ENCODE measurements at places on chromosomes 3 and 15.
A peak's percentile ranks its signal among the peaks of the same experiment; 100 is the strongest.

- DNase-seq, result peak; percentile 36
These were observed 627 bp downstream of the DUSP7 start for GRCh38 chr3:52055537-52056351.

- no peak for DNase-seq
These were observed 25.6 kb downstream of the HACD2 start for GRCh38 chr3:123559040-123559861.

- DNase-seq, result no peak
These were observed 95.7 kb downstream of the PRICKLE2 start for GRCh38 chr3:64129581-64129980.

DNA sequence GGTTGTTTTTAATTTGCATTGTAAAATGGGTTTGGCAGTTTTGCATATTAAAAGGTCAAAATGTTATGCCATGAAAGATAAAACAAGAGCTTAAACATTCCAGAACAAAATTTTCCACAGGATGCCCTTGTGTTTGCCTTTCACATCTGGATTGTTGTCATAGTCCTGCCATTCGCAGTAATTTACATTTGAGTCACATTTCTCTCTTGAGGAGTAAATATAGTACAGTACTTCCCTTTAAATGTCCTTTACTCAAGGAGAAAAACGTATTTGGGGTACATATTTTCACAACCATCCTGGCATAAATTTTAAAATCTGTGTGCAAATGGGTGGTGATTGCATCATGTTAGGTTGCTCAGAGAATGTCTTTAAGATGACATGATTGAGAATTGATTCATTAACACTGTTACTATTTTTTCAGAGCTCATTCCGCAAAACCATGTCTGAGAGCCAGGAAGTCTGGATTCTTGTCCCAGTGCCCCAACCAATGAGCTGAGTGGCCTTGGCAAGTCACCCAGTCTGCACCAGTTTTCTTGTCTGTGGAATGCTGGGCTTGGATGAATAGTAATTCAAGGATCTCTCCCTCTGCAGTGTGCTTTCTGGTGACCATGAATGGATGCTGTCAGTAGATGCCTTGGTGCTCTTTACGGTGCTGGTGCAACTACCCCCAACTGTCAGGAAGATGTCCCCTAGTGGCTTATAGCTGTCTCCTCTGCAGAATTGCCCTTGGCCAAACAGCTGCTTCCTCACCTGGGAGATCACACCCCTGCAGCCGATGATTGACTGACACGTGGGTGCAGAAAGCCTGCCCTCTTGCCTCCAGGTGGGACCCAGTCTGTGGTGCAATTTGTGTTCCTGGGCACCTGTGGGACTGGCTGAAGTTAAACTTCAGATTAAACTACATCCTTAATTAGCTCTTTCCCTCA lies 43.0 kb downstream of the ABHD5 start:
- DNase-seq, result no peak

- DNase-seq, result no peak
These were observed 346.6 kb downstream of the ERC2 start for GRCh38 chr3:56121716-56122115.

- DNase-seq, result peak; percentile 70
These were observed 5.0 kb upstream of the HES1 start for GRCh38 chr3:194130807-194131589.
